ENCODE measurements at places on chromosomes 6 and 20.

- DNase-seq: no peak
Measured at GRCh38 chr6:131972741-131973140, 21.6 kb upstream of the CCN2 start.

DNA sequence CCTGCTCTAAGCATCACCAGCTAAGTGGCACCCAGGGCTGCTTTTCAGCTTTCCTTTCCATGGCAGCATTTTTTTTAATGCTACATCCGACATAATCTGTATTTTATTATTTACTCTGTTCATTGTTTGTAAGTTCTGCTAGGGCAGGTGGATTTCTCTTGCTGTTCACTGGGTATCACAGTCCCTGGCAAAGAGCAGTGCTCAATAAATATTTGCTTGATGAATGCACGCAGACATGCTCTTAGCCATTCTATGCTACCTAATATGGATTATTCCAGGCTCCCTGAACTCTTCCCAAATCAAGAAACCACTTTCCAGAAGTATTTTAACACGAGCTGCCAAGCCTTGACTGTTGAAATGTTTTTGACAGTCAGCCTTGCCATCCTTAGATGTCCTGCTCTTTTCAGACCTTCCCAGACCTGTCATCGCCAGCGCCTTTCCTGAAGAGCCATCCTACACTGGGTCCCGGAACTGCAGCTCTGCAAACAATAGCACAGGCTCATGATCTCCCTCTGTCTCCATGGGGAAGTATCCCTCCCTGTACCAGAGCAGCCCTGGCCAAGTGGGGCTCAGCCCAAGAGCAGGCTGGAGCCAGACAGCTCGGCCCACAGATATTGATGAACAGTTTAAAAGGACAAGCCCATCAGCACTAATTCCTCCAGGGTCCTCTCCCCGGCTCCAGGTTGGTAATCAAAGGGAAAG lies 136.5 kb upstream of the CDH4 start:
- DNase-seq: no peak

- DNase-seq: no peak
Measured at GRCh38 chr20:44188752-44189151, 1.8 kb upstream of the JPH2 start.

GRCh38 chr6:169573883-169574282 lies 127.9 kb downstream of the WDR27 start:
- DNase-seq: no peak

DNA sequence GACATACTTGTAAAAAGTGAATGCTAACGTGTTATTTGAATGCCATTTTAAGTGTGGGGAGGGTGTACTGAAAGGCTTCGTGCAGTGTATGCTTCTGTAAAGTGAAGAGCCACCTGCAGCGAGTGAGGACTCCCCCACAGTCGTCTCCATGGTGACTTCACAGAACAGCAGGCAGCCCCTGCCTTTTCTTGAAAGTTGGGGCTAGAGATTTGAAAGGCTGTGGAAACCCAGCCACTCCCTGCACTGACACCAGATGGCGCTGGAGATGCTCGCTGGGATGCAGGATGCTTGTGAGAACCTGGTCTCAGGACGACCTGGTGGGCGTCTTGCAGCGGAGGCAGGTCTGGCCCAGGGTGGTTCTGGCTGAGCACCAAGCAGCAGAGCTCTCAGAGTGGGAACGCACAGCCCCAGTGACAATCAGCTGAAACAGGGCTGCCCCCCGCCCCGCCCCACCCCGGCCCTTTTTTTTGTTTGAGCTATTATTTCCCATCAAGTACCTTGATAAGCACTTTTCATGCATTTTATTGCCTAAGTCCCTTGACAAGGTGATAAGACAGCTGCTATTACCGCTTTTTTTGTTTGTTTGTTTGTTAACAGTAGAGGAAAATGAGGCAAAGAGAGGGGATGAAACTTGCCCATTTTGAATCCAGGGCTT lies 150.3 kb downstream of the SYCP2 start:
- DNase-seq: peak; percentile 27

GRCh38 chr6:125747589-125748405 lies 1.6 kb upstream of the HEY2 start:
- peak; percentile 22 for DNase-seq

DNA sequence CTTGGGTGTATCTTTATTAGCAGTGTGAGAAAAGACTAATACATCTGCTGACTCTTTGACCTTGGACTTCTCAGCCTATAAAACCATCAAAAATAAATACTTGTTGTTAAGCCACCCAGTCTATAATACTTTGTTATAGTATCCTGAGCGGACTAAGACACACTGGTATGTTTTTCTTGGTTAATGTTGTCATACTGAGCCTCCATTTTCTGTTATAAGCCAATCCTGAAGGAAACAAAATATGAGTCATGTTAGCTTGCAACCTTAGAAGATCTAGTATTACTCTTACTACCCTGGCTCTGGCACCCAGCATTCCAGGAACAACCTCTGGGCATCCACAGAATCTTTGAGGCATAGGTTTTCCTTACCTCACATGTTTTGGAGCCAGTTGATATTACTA lies 307.2 kb downstream of the FRK start:
- no peak for DNase-seq

DNA sequence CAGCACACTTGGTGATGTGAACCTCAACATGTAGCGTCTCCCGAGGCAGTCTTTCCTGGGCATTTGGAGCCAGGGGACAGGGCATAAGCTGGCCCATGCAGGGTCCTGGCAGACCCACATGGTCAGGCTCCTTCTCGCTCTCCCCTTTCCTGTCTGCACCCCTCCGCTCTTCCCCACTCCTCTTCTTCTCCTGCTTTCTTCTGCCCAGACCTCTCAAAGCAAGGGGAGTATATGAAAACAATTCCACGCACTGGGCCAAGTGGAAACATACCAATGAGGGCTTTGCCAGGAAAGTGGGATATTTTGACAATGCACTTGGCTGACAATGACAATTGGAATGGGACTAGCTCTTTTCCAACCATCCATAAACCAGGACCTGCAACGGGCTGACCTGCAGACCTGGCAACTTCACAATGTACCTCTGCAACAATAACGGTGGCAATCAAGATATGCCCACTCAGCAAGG lies 58.9 kb upstream of the TRAF3IP2 start:
- no peak for DNase-seq

GRCh38 chr6:36133912-36134311 lies 3.6 kb downstream of the MAPK13 start:
- DNase-seq: no peak

DNA sequence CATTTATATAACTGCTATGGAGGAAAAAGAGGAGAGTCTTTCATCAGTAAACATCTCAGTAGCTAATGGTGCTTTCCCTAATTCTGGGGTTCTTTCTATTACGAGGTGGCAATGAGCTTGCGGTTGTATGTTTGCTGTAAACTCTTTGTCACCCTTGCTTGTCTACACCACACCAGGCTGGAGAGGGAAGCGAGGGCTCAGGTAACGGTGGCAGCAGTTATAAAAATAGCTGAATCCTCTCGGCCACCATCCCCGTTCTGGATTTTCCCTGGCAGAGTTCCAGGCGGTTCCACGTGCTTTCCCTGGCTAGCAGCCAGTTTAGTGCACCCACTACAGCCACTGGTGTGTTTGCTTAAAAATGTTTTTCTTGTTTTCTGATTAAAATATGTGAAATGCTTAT lies 39.0 kb downstream of the MAS1 start:
- DNase-seq: no peak

- DNase-seq: no peak
Measured at GRCh38 chr6:124055395-124055794, 251.7 kb downstream of the NKAIN2 start.

- no peak for DNase-seq
Measured at GRCh38 chr20:48011025-48011424, 225.7 kb upstream of the SULF2 start.

GRCh38 chr6:100228437-100228833 lies 234.4 kb upstream of the MCHR2 start:
- no peak for DNase-seq

DNA sequence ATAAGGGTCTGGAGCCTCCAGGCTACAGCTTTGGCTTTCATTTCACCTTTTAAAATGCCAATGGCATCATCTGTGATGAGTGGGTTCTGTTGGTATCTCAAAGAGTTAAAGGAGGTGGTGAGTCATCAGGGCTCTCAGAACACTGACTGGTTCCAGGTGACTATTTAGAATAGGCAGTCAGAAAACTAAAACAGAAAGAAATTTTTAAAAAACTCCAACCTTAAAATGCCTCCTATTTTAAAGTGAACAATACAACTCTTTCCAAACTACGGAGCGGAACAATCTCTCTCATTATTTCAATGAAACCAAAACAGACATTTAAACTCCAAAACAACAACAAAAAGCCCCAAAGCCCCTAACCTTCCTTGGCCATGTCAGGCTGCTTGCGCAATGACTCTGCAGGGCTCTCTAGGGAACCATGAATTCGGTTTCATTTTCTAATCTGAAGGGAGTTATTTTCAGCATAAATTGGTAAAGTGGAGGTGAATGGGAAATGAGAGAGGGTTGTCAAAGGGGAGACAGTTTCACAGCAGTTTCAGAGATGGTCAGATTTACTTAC lies 194.9 kb downstream of the KIF6 start:
- no peak for DNase-seq

DNA sequence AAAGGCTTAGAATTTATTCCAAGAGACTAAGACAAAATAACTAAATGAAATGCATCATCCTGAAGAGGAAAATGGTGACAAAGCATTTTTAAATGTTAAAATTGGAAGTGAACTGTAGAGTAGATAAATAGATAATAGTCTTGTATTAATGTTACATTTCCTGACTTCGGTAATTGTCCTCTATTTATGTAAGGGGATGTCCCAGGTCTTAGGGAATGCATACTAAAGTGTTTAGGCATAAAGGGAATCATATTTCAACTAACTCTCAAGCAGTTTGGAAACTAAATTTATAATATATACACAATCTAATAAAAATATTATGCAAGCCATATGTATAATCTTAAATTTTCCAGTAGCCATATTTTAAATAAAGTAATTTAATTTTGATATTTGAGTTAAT lies 159.3 kb downstream of the WDR27 start:
- DNase-seq: no peak

DNA sequence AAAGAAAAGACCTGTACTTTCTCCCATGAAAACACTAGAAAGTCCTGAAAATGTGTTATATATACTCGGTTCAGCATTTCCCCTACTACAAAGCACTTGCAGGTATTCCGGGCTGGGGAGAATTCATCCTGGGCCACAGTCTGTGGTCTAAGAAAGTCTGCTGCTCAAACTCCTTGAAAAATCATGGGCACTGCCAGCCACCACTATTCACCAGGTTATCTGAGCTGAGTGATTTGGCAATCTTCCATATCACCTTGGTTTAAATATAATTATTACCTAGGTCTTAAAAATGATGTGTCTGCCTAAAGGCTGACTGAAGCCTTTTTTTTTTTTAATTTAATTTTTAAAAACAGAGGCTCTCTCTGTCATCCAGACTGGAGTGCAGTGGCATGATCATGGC lies 11.3 kb downstream of the FKBP5 start:
- DNase-seq: no peak

DNA sequence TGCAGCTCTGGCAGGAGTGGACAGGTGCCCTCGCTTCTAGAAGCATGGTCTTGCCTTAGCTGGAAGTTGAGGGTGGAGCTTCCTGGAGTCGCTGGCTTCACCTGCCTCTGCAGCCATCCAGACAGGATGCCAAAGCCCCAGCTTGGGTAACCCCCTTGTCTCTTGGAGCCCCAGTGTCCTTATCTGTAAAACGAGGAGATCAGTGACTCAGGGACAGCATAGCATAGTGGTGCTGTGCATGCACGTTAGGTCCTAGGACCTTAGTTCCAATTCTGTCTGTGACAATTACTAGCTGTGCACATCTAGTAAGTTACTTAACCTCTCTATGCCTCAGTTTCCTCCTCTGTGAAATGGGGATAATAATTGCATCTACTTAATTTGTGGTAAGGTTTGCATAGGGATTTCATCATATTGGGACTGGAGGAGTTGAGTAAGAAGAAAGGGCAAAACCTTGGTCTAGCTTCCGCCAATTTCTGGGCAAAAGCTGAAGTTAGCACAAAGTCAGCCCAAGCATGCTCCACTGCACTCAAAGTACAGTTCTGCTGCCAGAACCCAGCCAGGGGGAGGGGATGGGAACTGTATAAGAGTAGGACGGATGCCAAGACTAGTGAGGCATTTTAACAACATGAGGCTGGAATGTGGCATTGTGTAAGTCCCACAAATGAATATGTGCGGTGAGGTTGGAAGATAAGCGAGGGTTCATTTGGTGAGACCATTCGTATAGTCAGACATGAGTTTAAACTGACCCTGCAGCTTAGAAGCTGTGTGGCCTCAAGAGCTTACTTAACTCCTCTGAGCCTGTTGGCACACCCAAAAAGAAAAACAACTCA lies 24.5 kb downstream of the TOX2 start:
- DNase-seq: no peak

GRCh38 chr6:159640322-159640721 lies 52.7 kb downstream of the SOD2 start:
- no peak for DNase-seq

DNA sequence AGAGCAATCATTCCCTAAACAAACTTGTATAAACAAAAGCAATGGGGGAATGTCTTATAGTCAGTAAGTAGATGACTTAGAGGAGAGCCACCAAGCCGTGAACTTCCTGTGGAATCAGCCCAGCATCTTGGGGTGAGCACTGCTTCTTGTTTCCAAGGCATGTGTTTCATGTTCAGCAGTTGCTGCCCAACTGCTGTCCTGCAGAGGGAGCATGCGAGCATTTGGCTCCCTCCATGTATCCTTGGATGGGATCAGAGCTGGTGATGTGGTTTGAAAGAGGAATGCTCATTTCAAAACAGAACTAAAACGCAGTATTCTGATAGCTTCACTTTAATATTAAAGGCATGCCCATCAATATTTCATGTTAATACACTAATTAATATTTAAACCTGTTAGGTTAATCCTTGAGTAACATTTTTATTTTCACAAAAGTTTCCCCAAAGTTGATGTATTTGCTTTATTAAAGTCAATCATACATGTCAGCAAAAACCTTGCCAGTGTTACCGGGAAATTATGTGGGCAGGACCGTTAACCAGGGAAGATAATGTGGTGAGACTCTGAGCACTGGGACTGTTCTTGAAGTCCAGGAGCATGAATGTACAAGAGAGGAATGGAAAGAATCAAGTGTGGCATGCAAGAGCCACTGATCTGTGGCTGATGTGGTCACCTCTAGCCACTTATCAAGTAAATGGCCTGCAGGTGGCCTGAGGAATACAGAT lies 172.1 kb upstream of the GGTLC1 start:
- no peak for DNase-seq

GRCh38 chr6:24779416-24780016 lies 4.8 kb downstream of the GMNN start:
- DNase-seq: no peak

- no peak for DNase-seq
Measured at GRCh38 chr6:170172825-170173256, 118.0 kb downstream of the DLL1 start.

Measured in NCI-H1436 (cell line).